ENCODE measurements at places on chromosomes 7 and 10. TPM values are rescaled to one million over a fixed set of nuclear protein-coding genes. Genes with fewer than 3 reads are reported as not detected.
A peak's percentile ranks its signal among the peaks of the same experiment; 100 is the strongest.

TAS2R3 gene
- total RNA-seq, result 0.82 TPM

SH2B2 gene
- total RNA-seq, result 5.7 TPM

ANKRD1 gene
- 165 TPM for total RNA-seq

CDK1 gene
- total RNA-seq, result 9.2 TPM

ZP3 gene
- total RNA-seq, result 3.3 TPM

CDH23 gene
- total RNA-seq, result 22.4 TPM

BTRC gene
- 16.8 TPM for total RNA-seq

GPR37 gene
- 2.0 TPM for total RNA-seq

- DNase-seq, result no peak
These were observed 67.6 kb upstream of the PHYHIPL start for GRCh38 chr10:59108886-59109288.

GRCh38 chr7:6654113-6654841 is 17.2 kb downstream of the ZNF316 start:
- no peak for DNase-seq

DNA sequence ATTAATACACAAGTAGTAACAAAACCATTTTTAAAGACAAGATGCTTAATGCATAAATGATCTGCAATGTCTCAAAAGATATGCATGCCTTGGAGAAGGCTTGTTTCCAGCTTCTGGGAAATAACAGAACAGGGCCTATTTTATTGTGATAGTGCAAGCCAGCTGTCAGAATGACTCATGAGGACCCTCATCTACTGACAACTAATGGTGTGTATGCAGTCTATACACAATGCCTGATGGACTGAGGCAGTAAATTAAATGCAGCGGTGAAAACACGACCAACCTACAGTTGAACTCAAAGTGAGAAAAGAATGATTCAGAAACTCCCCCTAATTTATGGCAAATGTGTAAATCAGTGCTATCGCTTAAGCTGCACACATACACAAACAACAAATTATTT is 46.3 kb downstream of the VPS41 start:
- no peak for DNase-seq

GRCh38 chr7:78716876-78717275 is 736.6 kb downstream of the MAGI2 start:
- DNase-seq, result peak; percentile 33

DNA sequence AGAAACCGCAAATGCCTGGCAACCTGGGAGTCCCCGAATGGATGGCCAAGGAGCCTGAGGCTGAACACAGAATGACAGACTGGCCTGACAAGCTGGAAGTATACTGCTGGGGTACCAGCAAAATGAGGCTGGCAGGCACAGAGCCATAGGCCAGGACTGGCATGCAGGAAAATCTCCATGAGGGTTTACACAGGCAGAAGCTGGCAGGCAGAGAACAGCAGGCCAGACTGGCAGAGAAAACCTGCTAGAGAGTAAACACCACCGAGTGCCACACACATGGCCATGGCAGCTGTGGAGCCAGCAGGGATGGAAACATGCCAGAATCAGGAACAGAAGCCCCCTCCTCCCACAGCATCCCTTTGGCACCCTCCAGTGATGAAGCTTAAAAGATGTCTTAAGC is 63.4 kb downstream of the CRPPA start:
- no peak for DNase-seq

DNA sequence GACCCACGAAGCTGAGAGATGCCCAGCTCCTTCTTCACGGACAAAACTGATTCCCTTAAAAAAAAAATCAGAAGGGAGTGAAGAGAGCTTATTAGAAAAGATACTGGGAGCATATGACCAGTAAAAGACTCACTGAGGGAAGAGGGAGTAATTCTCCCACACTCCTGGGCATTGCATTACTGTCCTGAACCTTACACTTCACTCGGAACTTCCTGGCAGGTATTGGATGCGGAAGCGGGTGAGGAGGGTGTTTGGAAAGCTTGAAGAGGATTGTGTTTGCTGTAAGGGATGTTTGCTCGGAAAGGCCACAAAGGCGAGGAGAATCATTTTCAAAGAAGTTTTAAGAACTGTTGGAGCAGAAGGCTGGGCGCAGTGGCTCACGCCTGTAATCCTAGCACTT is 375 bp downstream of the HKDC1 start:
- no peak for DNase-seq

GRCh38 chr7:158997471-158997870 is 141.1 kb downstream of the DYNC2I1 start:
- DNase-seq, result no peak

- DNase-seq, result peak; percentile 3
These were observed 54.3 kb downstream of the BMS1 start for GRCh38 chr10:42836771-42837468.

DNA sequence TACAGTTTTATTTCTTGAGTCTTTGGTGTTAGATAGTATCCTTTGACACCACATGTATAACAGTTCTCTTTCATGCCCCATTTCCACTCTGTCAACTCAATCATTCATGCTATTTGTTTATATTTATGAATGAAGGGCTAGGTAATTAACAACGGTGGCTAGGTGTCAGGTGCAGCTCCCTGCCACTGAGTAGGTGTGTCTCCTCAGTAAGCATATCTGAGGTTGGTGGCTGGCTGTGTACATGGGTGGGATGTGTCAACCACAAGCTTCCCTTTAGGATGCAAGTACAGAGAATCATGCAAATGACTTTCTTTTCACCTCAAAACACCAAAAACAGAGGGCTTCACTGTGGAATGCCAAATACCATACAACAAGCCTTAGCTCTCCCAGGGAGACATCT is 83.4 kb downstream of the ZNF365 start:
- no peak for DNase-seq

GRCh38 chr7:24157666-24158065 is 126.3 kb upstream of the NPY start:
- no peak for DNase-seq

DNA sequence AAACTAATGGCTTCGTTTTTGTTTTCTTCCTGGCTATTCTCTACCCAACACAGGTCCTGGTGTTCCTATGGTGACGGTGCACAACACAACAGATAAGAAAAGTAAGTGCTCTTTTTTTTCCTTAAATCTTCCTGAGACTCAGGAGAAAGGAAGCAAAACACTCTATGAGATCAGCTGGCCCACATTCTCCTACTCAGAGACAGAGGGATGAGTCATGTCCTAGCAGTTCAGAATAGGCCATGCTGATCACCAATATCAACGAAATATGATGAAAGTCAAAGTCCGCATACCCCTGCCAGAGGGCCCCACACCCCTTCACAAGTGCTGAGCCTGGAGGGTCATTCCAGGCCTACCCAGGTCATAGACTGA is 149.2 kb downstream of the PAXIP1 start:
- no peak for DNase-seq

DNA sequence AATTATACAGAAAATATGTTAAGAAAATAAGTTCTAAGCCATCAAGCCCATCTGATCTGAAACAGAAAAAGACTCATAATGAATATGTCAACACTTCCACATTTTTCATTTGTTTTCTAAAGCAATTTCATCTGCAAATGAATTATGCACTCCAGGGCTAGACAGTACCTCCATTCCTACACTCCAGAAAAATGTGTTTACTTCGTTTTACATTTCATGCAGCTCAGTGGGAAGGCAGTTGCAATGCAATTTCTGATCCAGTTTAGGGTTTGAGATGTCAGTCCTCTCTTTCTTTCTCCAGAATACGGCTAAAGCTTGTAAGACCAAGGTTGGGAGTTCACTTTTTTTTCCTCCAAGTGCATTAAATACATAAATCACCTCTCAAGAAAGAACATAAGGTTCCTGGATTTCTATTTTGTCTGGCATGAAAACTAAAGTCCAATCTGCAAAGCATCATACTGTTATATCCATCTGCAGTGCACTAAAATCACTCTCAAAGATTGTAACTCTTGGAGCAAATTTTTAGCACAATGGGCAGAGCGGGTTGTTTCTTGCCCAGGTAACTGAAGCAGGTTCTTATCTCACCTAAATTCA is 348.8 kb upstream of the C7orf33 start:
- DNase-seq, result no peak

DNA sequence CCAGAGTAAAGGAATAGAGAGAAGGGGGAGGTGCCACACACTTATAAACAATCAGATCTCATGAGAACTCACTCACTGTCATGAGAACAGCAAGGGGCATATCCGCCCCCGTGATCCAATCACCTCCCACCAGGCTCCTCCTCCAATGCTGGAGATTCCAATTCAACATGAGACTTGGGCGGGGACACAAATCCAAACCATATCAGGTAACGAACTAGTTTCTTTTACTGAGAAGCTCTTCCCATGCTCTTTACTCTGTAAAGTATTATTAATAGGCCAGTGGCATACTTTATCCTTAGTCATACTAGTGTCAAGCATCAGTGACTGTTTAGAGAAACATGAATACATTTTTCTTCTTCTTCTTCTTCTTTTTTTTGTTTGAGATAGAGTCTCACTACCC is 39.4 kb upstream of the ZNF488 start:
- DNase-seq, result no peak

GRCh38 chr10:454860-455259 is 234.6 kb downstream of the DIP2C start:
- no peak for DNase-seq

DNA sequence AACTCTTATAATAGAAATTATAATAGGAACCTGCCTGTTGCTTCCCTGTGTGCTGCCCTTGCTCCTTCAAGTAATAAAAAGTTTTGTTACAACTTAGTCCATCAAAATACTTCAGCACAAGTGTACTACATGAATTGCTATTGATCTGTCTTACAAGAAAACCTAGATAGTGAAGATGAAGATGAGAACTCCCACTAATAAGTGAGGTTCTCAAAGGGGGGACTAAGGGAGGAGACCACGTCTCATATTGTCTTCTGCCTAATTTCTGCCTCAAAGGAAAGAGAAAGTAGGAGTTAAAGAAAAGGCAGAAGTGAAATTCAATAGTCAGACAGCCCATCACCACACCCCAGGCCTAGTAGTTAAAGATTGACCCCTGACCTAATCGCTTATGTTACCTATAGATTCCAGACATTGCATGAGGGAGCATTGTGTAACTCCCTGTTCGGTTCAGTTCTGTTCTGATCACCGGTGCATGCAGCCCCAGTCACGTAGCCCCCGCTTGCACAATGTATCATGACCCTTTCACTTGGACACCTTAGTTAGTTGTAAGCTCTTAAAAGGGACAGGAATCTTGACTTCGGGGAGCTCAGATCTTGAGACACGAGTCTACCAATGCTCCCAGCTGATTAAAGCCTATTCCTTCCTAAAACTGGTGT is 18.2 kb upstream of the CHST3 start:
- DNase-seq, result no peak
